ENCODE measurements at places on chromosomes 5 and 9.

DNA sequence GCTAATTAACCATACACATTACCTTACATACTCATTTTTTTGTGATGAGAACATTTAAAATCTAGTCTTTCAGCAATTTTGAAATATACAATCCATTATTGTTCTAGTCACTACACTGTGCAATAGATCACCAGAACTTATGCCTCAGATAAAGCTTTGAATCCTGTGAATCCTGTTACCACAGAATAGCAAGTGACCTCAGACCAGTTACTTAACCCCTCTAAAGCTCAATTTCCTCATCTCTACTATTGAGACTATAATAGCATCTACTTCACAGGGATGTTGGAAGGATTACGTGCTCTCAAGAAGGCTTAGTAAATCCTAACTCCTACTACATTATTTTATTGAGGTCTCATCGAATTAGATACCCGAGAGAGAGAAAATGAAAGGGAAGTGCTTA lies 60.2 kb upstream of the PIP5K1B start:
- DNase-seq, result no peak

- DNase-seq, result no peak
Measured at GRCh38 chr5:158590746-158591300, 508.9 kb downstream of the EBF1 start.

- no peak for DNase-seq
Measured at GRCh38 chr5:116806836-116807235, 232.2 kb upstream of the SEMA6A start.

- no peak for DNase-seq
Measured at GRCh38 chr5:6188344-6188743, 190.0 kb downstream of the MED10 start.

DNA sequence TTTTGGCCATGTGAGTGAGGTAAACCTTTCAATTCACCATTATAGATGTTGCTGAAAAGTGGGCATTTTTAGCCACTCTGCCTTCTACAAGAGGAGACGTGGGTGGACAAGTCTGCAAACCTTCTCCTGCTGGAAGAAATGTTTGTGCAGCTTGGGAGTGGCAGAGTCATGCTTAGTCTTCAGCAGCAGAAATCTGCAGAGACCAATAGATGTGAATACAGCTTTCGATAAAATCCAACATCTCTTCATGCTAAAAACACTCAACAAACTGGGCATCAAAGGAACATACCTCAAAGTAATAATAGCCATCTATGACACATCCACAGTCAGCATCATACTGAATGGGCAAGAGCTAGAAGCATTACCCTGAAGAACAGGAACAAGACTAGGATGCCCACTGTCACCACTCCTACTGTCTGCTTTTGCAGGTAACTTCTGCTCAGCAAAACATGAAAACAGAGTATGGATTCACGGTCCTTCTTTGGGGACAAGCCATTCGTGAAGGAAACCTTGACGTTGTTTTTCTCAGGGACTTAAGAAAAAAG lies 91.3 kb downstream of the RALGPS1 start:
- DNase-seq, result no peak

GRCh38 chr5:91937121-91937520 lies 554.0 kb upstream of the ARRDC3 start:
- DNase-seq, result no peak

DNA sequence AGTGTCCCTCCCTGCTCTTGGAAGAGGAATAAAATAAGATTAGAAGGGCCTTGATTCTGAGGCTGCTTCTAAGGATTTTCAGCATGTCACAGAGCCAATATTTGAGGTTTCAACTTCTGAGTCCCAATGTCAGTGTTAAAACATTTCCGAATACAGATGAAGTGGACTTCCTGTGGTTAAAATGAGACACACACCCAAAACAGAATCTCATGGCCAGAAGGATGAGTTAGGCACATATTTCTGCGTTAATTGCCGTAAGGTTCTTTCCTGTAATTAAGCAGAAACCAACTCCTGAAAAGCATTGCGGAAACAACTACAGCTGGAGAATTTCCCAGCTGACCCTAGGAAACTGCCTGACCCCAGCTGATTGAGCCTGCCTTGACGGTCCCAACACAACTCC lies 10.4 kb upstream of the ZNF354B start:
- DNase-seq, result no peak

DNA sequence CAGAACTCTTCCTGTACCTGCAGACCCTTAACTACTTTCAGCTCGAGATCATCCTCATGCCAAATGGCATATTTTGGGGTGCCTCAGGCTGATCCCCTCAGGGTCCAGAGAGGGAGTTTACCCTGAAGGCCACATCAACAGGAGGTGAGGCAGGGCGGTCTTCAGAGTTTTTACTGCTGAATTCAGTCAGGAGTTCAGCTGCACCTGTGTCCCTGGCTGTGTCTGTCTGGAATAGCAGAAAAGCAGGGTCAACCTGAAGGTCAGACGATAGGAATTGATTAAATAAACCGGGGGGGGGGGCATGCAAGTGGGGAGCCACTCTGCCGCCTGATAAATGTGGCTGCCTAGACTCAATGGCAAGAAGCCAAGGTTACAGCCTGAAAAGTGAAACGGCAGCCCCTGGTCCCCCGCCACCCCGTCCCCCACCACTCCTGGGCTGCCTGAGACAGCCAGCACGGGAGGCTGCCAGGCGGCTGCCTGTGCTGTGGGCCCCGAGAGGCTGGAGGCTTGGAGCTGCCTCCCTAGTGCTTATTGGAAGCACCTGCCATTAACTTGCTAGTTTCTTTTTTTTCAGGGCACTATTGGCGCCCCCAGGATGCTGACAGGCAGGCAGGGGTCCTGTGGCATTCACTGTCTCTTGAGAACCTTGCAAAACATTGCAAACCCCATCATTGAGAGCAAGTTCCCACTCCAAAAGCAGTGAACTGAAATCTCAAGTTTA lies 182.7 kb upstream of the PPP1R26 start:
- no peak for DNase-seq
